ENCODE measurements at places on chromosomes 12 and 14. TPM values are rescaled to one million over a fixed set of nuclear protein-coding genes. Genes with fewer than 3 reads are reported as not detected.

MRPL51 gene
- total RNA-seq = 315 TPM

GRCh38 chr12:47838286-47838931 is 18.7 kb upstream of the HDAC7 start:
- DNase-seq = peak; percentile 34

DNA sequence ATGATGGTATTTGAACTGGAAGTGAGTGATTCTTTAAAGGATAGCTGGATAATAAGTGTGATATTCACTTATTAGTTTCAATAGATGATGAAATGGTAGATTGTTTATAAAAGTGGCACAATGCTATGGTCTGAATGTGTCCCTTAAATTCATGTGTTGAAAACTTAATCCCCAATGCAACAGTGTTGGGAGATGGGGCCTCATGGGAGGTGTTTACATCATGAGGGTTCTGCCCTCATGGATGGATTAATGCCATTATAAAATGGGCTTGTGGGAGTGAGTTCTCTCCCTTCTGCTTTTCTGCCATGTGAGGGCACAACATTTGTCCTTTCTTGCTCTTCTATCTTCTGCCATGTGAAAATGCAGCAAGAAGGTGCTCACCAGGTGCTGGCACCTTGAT is 134.0 kb downstream of the SLC38A1 start:
- no peak for DNase-seq

MIP gene
- not detected for total RNA-seq

- DNase-seq = peak; percentile 16
These were observed 398.3 kb downstream of the APAF1 start for GRCh38 chr12:99043319-99043914.

FGF6 gene
- total RNA-seq = not detected

DNA sequence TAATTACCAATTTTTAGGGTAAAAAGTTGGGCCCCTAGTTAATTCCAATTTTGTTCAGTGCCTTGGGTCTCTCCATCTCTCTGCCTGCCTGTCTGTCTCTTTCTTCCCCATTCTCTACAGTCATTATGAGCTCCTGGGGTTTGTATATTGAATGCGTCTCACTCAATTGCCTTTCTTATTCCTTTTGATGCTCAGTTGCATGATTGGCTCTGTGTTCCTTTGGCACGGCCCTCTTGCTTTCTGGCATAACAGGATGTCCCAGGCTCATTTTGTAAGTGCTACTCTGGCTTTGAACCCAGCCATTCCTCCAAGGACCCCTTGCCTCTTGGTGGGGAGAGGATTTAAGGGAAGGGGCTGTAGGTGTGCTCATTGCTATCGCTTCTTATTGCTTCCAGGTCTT is 35.6 kb downstream of the ZNF664 start:
- DNase-seq = no peak

DNA sequence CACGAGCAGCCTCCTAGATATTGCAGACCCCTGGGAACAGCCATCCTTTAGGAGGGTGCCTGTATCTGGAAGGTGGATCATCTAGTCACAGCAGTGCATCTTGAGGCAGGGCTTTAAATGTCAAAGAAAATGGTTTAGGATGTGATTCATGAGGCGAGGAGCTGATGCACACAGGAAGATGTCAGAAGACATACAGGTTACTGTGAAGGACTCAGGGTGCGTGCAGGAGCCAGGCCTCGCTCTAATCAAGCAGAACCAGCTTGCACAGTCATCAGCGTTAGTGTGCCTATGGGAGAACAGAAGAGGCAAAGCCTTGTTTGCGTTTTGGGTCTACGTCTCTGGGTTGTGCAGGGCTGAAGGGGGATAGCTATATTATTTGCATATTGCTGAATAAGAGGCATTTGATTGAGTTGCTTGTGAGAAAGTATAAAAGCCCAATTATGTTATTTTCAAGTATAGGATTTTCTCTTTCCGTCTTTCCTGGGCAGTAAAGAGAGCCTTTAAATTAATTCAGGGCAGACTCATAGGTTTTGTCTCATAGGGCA is 77.3 kb upstream of the RPH3A start:
- DNase-seq = no peak

SLC17A8 gene
- total RNA-seq = not detected

GRCh38 chr12:46179693-46180452 is 89.0 kb downstream of the SLC38A1 start:
- no peak for DNase-seq

GRCh38 chr12:94940771-94941170 is 62.7 kb downstream of the NDUFA12 start:
- DNase-seq = no peak

DNA sequence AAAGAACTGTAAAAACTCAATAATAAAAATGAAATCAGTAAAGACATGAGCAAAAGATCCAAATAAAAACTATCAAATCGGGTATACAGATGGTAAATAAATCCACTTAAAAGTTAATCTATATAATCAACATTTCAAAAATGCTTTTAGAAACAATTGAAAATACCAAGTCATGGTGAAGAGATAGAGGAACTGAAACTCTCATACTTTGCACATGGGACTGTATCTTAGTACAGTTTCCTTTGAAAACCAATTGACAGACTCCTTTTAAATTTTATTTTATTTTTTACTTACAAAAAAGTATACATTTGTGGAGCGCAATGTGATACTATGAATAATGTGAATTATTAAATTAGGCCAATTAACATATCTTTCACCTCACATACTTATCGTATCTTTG is 98.6 kb upstream of the FAR2 start:
- no peak for DNase-seq

POMT2 gene
- total RNA-seq = 43.4 TPM

MSI1 gene
- not detected for total RNA-seq

DNA sequence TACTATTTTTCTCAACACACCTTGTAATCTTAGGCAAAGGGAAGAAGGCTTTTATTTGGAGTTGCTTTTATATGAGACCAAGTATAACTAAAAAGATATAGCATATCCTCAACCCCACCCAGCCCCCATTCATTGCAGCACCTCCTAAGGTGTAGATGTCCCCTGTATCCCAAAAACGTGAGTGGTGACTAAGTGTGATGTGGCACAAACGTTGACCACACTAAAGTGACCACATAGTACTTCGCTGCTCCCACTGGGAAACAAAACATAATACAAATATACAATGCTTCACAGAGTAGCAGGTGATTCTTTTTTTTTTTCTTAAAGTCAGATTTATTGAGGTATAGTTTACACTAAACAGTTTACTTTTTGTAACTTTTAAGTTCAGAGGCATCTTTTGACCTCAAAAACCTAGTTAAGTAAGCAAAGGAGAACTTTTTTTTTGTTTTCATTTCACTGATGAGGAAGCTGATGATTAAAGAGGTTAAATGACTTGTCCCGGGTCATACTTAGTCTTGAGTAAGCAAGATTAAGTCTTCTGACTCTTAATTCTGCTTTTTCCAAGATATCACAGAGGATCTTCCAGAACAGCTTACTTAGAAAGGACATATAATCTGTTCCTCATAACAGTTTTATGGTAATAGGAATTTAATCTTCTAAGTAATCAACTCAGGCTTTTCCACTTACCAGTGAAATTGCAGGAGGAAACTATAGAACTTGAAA is 245.2 kb upstream of the PLEKHG7 start:
- DNase-seq = no peak

ALG10B gene
- total RNA-seq = 1.8 TPM

- DNase-seq = peak; percentile 58
These were observed 6.6 kb upstream of the CYP46A1 start for GRCh38 chr14:99677231-99678140.

ABCD2 gene
- total RNA-seq = not detected

RERGL gene
- total RNA-seq = not detected
